ENCODE measurements at places on chromosomes 4 and X.

DNA sequence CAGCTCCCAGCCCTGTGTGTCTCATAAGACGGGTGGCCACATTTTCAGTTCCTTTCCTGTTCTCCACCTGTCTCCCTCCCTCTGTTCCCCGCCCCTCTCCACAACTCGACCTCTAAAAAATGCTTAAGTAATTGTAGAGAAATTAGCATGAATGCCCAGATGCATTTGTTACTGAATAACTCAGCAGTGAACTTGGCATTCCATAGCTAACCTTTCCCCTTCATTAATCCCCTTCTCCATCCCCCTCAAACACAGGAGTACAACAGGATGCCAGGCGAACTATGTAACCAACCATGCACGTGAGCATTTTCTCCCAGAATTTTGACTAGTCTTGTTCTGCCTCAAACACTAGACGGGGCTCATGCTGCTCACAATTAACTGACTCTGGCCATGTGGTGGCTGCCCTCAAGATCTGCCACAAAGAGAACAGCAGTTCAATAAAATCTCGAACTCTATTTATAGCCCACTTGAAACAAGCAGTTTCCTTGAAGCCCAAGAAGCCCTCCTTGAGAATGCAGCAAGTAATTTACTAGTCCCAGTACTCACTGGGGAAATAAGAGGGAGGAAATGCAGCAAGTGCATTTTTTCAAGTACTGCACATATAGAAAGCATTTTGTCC is 351.2 kb downstream of the ARHGAP24 start:
- peak; percentile 34 for DNase-seq

GRCh38 chr4:142129931-142130330 is 493.5 kb downstream of the IL15 start:
- DNase-seq = no peak

DNA sequence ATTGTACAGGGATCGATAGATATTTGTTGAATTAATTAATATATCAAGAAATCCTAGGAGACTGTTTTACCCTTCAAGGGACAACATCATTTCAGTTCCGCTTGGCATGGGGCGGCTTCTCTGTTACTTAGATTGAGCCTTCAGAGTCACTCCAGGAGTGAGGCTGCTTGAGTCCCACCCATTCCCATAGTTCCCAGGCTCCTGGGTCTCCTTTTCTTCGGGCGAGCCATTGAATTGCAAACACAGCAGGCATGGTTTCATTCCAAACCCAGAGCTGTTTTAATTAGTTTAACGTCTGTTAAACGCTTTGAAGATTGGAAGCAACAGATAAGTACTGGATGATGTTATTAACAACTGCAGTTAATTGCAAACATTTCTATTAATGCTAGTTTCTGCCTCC is 571 bp upstream of the EDA start:
- no peak for DNase-seq

DNA sequence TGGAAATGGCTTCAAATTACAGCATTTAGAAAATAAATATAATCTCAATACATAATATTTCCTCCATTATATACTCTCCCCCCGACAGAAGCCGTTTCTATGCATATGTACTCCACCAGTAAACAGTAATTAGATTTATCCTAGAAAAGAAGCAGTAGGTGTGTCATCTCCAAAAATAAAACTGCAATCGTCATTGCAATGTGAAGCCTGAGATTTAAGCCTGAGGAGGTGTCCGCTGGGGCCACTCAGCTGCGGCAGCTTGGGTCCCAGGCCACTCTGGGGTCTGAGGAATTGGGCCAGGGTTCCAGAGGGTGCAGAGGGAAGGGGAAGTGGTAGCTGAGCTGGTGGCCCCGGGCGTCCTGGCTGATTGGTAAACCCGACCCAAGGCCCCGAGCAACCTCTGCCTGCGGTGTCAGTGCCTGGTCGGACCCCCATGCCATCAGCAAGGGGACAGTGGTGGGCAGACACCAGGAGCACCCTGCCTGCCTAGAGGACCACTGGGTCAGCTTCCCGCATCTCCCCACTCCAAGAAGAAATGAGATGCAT is 7.8 kb upstream of the MXD4 start:
- no peak for DNase-seq

GRCh38 chr4:79977131-79977840 is 95.7 kb downstream of the ANTXR2 start:
- DNase-seq = no peak

GRCh38 chr4:161696944-161697343 is 466.9 kb downstream of the FSTL5 start:
- DNase-seq = no peak

- DNase-seq = peak; percentile 66
Measured at GRCh38 chr4:173056710-173057109, 111.9 kb upstream of the GALNT7 start.

DNA sequence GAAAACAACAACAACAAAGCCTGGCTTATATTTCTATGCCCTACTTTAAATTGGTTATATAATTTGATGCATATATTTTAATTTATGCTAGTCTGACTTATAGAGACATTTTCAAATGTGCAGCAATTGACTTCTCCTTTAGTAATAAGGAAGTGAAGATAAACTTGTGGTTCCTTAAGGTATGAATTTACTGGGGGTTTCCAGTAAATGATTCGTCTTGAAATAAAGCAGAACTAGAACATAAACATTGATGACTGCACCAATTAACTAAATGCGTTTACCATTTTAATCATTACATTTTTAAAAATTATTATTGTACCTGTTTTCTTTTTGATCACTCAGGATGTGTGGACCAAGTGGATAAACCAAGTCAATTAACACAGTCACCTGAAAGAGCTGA is 99.6 kb upstream of the CCSER1 start:
- no peak for DNase-seq

- no peak for DNase-seq
Measured at GRCh38 chr4:77142646-77143028, 14.4 kb upstream of the CCNG2 start.

DNA sequence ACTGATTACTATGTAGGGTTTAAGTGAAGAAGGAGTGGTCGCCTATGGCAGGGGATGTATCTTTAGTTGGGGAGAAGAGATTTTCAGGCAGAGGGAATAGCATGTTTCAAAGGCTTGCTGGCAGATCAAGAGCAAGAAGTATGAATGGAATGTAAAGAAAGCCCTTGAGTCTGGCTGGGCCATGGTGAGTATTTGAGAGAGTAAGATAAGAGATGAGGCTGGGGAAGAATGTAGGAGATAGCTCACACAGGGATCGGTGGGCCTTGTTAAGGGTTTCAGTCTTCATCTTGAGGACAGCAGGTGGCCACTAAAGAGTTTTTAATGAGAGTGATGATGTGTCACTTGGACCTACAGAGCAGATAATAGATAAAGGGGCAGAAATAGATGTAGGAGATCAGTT is 319.1 kb upstream of the RPS6KA3 start:
- DNase-seq = no peak

- no peak for DNase-seq
Measured at GRCh38 chrX:134324359-134324758, 87.4 kb downstream of the CCDC160 start.

GRCh38 chr4:181488926-181489325 is 754.3 kb upstream of the TENM3 start:
- no peak for DNase-seq

DNA sequence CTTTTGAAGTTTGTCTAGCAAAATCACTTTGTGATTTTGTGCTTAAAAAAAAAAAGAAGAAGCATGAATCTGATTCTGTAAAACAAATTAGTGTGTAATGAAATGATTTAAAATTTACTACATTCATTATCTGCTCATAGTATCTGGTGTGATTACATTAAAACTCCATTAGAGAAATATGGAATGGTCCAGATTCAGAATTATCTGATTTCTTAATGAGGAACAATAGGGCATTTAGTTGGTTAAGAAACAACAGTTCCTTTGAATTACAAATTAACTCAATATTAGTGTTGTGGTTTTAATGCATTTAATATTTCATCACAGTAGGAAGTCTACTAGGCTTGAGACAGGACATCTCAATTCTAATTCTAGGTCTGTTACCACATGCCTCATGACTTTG is 57.9 kb upstream of the PDHA1 start:
- DNase-seq = no peak

DNA sequence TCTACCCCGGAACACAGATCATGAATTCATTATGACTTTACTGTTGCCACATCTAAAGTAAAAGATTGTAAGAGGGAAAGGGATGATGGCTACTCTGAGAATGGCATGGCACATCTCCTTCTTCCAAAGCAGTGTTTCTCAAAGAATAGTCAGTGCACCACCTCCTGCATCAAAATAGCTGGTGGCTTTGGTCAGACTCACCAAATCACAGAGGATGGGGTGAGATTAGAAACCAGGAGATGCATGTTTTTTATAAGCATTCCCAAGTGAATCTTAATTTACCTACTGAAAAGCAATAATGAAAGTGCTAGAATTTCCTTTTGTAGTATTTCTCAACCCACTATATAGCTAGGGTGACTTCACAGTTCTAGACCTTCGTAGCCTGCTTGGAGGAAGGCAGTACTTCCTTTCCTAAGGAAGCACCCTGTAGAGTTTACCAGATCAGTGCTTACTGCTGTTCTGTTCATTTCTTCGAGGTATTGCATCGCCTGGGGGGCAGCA is 340.8 kb upstream of the KLF3 start:
- no peak for DNase-seq

DNA sequence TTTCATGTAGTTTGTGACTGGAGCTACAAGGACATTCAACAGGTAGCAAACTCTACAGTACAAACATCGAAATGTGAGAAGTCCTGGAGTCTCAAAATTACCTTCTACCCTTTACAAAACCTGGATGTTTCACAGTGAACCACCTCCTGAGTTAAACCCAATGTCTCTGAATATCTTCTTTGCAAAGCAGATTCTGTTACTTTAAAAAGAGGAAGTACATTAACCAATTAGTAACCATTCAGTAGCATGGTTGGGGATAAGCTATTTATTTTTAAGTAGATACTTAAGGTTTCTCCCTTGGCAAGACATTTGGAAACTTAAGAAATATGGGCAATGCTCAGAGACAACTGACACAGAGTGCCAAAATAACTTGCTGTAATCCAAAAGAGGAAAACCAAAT is 371.9 kb upstream of the NWD2 start:
- no peak for DNase-seq

DNA sequence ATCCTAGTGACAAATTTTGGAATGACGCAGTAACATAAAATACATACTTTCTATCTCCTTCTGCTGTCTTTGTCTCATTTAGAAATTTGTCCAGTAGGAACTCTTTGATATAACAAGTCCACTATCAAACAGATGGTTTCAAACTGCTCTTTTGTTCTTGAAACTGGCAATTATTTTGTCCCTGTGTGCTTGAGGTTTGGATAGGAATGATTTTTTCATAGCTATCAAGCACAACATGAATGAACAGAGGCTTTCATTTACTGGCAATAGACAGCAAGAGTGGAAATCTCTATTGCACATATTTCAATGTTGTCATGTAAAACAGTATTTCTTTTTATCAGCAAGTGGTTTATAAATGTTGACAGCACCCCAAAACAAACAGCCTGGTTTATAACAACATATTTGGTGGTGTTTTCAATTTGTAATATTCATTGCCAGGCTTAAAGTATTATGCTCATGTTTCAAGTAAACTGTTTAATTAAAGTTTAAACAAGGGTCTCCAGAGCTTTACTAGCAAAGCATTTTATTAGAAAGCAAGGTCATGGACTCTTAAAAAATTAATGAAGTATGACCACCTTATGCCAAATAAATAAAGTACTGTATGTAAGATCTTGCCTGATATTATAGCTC is 60.0 kb downstream of the TIGD2 start:
- no peak for DNase-seq

DNA sequence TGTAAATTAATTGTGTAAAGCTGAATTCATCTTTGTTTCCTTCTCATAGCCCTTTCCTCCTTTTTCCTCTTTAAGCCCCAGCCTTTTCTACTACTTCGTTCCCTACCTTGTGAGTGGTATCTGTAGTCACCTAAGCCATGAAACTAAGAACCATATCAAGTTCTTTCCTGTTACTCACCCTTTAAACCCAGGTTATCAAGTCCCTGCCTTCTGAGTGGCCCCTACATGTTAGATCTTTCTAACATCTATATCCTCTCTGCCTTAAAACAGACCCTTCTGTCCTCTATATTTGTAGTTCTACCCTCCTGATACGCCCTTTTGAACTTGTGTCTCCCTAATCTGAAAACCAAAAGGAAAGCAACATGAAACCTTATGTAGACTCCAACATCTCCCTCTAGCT is 7.2 kb downstream of the AP1AR start:
- no peak for DNase-seq

DNA sequence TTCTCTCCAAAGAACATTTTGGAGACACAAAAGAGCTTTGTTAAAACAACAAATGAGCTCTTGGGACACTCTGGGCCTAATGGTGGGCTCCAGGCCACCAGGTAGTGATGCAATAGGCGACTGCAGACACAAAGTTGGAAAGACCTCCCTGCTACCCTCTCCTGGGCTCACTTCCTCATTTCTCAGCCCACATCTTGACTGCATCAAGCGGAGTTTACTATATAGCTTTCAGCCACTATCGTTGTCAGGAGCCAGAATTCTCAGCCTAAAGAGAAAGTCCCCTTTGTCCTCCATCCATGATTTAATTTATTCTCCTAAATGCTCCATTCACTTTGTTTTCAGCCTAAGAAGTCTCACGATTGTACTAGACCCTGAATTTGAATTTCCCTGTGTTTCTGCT is 114.9 kb downstream of the EFHC2 start:
- DNase-seq = no peak

- no peak for DNase-seq
Measured at GRCh38 chrX:18031726-18032375, 170.8 kb upstream of the RAI2 start.

GRCh38 chr4:121791481-121791880 is 9.6 kb upstream of the EXOSC9 start:
- no peak for DNase-seq

GRCh38 chr4:152885185-152885584 is 50.9 kb upstream of the FHDC1 start:
- DNase-seq = no peak

GRCh38 chr4:20496068-20496467 is 204.2 kb upstream of the PACRGL start:
- DNase-seq = no peak

- no peak for DNase-seq
Measured at GRCh38 chr4:41537292-41537890, 566 bp upstream of the LIMCH1 start.

DNA sequence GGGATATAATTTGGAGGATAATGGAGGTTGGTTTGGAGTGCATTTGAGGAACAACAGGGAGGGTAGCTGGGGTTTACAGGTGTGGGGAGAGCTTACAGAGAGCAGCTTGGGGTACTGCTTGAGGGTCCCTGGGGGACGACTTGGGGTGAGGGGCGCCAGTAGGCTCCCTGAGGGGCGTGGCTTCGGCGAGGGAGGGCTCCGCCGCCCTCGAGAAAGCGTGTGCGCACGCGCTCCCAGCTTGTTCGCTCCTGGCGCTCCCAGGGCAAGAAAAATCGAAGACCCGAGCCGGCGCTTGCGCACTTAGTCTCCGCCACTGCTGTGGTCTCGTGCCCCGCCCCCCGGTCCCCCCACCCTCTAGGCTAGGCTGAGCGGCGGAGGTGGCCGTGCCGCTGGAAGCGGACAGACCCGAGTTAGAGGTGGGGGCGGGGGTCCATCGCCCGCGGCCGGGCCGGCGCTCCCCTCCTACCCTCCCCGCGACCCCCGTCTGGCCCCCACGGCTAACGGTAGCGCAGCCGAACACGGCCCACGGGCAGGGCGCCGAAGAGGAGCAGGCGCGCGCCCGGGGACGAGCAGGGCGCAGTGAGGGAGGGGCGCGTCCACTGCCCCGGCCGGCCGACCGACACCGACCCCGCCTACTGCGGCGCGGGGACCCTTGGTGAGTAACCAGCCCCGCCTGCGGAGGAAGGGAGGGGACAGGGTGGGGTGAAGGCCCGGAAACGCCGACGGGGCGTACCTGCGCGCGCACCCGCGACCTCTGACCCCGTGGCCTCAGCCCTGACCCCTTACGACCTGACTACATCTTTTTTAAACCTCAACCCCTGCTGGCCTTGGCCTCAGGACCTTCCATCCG is 5.4 kb upstream of the CCDC120 start:
- peak; percentile 89 for DNase-seq
